ENCODE measurements at places on chromosomes 4 and X.

GRCh38 chr4:165780735-165781134 lies 92.3 kb upstream of the TLL1 start:
- no peak for DNase-seq

- DNase-seq: no peak
These were observed 94.7 kb upstream of the GPM6B start for GRCh38 chrX:13911586-13911985.

DNA sequence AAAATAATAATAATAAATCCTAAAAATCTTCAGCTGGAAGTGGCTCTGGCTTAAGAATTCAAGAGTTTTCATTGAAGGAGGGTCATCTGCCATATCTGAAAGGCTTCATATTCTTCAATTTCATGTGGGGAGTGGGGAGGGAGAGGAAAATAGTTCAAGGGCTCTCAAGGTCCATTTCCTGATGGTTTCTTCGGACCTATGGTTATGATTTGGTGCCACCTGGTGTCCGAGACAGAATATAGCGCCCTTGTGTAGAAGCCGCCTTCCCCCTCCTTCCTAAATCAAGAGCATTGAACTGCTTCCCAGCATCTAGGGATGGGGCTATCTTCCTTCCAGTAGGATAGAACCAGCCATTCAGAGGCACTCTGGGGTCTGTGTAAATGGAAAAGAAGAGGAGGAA lies 34.3 kb downstream of the NLGN3 start:
- no peak for DNase-seq

DNA sequence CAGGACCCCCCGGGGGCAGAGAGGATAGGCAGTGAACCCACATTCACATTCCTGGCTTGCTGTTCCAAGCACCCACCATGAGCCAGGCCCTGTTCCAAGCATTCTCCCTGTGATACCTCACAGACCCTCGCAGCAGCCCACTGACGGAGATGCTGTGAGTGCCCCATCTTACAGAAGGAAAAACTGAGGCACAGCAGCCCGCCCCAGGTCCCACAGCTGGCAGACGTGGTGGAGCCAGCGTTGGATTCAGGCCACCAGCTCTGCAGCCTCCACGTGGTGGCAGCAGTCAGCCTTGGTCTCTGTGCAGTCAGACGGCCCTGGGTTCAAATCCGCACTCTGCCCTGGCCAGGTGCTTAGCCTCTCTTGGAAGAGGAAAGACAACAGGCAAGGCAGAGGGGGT lies 16.8 kb downstream of the MAN2B2 start:
- DNase-seq: no peak

- DNase-seq: no peak
These were observed 110.1 kb downstream of the PHKA2 start for GRCh38 chrX:18873836-18874235.

DNA sequence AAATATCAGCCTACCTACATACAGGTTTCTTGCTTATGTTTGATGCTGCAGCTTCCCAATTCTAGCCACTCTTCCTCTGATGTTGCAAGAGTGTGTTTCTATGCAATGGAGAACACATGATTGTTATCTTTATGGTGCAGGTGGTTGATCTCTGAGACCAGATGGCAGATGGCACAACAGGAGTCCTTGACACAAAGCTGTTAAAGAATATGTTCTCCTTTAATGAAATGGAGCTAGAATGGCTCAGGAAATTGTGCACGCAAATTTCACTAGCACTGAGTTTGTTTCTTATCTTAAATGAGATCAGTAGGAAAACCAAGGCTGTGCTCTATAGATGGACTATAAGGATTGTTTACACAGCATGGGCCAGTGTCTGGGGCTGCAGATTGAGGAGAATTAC lies 29.9 kb upstream of the TTC29 start:
- DNase-seq: no peak

DNA sequence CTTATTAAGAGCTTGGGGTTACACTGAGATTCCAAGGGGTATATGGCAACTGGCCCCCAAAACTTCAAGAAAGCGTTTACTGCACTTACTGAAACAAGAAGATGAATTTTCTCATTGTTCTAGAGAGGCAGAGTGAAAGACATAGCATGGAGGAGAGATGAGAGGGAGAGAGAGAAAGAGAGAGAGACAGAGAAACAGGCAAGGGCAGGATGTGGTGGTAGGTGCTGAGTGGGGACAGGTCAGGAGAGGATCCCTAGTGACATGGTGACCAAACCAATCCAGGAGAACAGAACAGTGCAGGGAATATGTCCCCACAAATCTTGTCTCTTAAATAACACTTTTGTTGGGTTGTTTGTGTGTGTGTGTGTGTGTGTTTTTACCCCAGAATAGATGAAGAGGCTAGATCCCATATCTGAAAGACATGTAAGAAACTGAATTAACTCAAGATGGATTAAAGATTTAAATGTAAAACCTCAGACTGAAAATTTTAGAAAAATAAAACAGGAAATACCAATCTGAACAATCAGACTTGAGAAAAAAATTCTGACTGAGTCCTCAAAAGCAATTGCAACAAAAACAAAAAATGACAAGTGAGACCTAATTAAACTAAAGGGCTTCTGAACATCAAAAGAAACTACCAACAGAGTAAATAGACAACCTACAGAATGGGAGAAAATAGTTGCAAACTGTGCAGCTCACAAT lies 202.2 kb downstream of the QDPR start:
- no peak for DNase-seq

GRCh38 chrX:46202733-46203514 lies 342.3 kb downstream of the ZNF674 start:
- DNase-seq: no peak
